GM18507 (cell line): ENCODE measurements at places on chromosomes 12 and 14.

DNA sequence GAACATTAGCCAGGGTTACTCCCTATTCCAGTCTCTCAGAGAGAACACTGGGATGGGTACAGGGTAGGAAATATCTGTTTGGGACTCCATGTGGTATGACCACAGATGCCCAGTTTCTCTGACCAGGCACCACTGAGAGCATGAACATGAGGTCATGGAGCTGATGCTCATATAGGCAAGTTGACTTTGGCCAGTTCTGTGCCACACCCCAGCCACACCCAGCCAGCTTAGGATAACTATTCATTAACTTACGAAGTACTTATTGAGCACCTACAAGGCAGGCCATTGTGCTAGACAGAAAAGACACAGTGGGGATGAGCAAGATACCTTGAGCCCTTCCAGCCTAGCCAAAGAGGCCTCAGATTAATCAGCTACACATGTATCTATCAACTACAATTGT lies 262.5 kb downstream of the DPF3 start:
- no peak for DNase-seq

DNA sequence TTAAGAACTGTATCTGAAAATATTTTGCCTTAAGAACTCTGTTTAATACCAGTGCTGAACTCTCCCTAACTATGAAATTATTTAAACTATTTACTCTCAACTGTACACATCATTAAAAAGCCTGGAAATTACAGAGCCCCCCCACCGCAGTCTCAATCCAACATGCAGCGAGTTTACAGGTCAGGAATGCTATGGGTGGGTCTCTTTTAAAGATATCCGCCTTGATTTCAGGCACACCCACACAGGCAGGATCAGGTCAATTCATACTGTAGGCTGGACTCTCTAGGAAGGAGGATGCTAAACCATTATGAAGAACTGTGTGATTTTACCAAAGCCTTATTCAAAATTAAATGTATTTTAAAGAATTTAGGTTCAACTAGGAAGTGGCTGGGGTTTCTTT lies 16.5 kb downstream of the SPTLC2 start:
- no peak for DNase-seq

GRCh38 chr12:132508860-132509732 lies 19.1 kb downstream of the FBRSL1 start:
- no peak for DNase-seq

- no peak for DNase-seq
Observed at GRCh38 chr12:19151298-19151697, 21.8 kb downstream of the PLEKHA5 start.

- no peak for DNase-seq
Observed at GRCh38 chr14:24068711-24069410, 2.5 kb upstream of the CPNE6 start.

GRCh38 chr14:55519473-55520080 lies 60.4 kb upstream of the KTN1 start:
- DNase-seq = no peak

GRCh38 chr14:92398888-92399636 lies 76.1 kb downstream of the SLC24A4 start:
- DNase-seq = no peak

DNA sequence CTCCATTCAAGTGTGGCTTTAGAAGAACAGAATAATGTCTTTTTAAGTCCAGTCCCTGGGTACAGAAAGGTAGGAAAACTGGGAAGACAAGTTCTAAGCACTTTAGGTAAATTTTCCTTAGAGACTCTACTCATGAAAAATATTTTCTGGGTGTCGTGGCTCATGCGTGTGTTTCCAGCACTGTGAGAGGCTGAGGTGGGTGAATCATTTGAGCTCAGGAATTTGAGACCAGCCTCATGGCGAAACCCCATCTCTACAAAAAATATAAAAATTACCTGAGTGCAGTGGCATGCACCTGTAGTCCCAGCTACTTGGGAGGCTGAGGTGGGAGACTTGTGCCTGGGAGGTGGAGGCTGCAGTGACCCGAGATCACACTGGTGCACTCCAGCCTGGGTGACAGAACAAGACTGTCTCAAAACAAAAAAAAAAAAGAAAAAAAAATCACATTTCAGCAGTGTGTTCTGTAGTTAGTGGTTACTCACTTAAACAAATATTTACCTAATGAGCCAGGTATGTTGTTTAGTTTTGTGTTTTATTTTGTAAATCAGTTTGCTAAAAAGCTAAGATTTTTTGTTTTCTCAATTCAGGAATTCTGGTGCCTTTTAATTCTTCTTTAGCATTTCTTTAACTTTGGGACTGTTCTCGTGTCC lies 52.3 kb upstream of the RD3L start:
- no peak for DNase-seq

- DNase-seq = no peak
Observed at GRCh38 chr14:78344290-78344689, 174.1 kb downstream of the NRXN3 start.

DNA sequence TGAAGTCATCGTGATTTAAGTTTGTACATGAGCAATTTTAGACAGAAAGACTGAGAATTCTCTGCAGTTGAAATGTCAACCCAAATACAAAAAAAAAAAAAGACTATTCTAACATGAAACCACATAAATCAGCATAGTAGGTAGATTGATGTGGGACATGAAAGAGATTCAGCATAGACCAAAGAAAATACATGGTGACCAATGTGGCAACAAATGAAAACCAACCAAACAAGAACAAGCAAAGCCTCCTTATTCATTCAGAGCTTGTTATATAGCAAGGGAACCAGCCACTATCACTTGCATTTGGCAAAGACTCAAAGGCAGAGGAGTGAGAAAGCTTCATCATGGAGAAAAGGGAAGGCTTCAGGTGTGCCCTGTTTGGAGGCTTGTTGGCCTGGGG lies 144.4 kb upstream of the TMPO start:
- no peak for DNase-seq
